ENCODE measurements at places on chromosomes 4 and X.

DNA sequence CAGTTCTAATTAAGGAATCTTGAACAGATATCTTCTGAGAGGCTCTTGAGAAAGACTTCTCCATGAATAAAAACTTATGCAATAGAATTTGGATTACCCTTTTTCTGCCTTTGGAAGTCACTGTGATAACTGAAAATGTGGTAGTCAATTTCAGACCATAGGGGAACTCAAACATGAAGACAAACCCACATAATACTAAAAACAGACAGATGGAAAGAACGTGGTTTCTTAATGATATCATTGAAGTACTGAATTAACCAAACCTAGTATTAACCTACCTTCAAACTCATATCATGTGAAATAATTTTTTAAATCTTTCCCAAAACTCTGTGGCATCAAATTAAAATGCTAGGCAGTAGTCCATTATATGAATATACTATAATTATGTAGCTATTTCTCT is 153.5 kb downstream of the CAMK2D start:
- DNase-seq = no peak

DNA sequence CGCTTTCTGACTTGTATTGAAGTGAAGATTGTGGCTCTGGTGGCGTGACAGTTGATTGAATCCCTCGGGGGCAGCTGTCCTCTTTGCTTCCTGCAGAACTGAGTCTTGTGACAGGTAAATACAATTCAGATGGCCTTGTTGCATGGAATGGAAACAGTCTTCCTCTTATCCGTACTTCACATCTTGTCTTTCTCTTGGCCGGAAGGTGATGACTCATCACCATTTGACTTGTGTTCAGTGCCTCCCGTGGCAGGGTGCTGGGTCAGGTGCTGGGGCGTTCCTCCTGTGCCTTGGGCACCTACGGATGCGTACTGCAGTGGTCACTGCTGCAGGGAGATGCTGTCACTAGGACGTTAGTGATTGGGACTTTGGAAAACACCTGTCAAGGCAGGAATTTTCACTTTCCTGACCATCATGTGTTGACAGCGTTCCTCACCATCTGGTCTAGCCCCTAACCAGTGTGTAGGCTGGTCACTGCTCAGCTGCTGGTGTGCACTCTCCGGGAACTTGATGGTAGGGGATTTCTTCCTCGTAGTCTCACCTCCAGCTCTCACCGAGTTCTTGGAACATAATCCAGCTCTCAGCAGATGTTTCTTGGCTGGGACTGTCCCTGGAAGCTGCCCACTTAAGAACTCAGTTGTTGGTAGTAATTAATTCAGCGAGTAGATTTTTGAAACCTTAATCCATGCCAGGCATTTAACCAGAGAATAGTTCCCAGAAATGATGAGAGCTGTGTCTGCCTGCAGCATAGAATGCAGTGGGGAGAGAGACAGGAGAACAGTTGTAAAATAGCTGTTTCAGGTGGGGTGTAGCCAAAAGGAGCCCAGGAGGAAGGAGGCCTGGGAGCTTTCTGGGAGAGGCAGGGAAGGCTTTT is 7.2 kb downstream of the TBC1D14 start:
- DNase-seq = no peak

DNA sequence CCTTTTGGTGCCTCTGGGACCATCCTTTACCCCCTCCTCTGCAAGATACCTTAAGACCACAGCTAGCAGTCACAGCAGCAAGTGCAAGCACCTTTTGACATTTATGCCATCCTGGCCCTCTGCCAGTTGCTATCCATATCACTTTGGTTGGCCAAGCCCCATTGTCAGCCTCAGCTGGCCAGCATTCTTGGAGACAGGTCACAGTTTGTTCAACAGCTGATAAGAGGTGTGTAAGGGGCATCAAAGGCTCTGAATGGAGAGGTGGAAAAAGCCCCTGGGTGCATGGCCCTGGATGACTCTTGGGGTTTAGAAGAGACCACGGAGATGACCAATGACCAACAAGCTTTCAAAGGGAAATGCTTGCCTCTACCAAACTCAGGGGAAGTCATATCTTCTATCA is 133.6 kb upstream of the MAMLD1 start:
- no peak for DNase-seq

DNA sequence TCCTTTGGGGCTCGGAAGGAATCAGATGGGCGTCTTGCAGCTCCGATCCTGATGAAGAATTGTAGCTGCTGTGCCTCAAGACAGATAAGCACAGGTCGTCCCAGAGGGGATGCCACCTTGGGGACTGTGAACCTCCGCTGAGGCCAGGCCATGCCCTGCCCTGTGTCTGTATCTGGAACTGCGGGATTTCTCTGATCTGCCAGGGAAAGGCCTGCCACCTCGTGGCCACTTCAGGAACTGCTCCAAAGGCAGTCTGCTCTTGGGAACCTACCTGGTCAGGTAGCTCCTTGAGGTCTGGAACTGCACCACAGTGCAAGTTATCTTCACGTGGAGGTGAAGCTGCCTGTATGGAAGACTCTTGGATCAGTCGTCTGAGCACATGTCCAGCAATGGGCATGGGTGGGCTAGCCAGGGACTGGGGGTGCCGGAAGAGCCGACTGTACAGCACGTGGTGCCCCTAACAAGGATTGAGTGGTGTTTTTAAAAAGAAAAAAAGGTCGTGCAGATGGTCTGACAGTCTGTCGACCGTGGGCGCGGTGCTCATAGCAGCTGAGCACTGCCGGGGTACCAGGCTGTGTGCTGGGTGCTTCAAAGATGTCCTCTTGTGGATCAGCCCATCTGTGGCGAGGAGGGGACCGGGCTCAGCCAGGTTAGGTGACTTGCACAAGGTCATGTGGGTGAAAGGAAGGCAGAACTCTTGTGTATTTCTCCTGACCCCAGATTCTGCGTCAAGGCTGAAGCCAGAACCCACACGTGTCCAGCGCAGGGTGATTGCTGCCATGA is 3.1 kb upstream of the GRPEL1 start:
- peak; percentile 84 for DNase-seq

DNA sequence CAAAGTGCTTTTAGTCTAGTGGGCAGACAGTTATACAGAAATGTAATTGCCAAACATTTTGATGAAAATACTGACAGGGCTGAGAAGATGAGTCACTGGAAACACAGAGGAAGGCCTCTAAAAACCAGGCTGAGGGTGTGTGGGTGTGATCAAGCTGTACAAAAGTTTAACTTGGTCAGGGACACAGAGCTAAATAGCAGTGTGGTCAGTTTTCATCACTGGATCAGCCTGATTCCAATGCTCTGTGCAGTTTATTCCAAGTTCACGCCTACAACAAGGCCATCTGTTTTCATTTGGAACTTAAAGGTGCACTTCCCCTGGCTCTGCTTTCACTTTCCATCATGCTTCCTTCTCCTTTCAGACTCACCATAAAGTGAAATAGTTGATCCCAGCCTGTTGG is 10.6 kb downstream of the CENPVL3 start:
- peak; percentile 32 for DNase-seq

DNA sequence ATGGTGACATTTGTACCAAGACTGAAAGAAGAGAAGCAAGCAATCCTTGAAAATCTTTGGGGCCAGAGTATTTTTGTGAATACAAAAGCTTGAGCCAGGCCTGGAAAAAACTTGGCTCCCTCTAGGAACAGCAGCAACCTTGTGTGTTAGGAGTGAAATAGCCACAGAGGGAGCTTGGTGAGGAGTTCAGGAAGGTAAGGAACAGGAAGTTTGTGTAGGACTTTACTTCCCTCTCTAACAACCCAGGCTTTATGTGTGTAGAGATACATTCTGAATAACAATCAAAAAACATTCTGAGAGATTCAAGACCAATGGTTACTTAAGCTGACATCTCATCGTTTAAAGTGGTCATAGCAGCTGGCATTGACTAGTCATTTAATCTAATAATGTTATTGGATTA is 668.5 kb downstream of the PCDH18 start:
- peak; percentile 3 for DNase-seq

DNA sequence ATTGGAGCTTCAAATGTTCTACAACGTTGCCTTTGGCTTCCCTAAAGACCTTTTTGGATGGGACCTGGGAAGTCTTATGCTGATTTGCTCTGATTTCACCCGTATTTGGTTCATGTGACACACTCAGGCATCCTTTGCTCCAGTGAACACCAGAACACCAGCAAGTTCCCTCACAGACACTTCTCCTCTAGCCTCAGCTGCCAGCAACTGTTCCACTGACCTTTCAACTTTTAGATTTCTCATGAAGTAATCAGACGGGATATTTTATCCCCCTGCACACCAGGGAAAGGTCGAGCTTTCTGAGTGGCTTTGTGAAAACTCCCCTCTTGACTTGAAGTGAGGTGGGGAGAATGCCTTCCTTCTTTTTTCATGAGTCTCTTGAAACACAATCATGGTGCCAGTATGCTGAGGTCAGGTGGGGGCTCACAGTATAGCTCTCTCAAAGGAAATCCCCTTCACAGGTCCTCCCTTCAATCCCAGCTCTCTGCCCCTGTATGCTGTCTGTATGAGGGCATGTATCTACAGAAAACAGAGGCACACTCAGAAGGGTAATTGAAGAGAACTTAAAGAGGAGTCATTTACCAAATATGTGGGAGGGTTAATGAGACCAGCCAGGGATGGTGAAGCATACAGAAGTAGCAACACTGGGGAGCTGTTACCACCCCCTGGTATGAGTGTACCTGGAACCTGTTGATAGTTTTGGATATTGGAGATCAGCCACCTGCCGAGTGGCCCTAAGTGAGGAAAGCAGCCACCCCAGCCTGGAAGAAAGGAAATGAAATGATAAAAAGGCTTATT is 62.7 kb downstream of the FGFBP1 start:
- no peak for DNase-seq

- no peak for DNase-seq
Observed at GRCh38 chrX:109813236-109813635, 80.2 kb upstream of the ACSL4 start.

DNA sequence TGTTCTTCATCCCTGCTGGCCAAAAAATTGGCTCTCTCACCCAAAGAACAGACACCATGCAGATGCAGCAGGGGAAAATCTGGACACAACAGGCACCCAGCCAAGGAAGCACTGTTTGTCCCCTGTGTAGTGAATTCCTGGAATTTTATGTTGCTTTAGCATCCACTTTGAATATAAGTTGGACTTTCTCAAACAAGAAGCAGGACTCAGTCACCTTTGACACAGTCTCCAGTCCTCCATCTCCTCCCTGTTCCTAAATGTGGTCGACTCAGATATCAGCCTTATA is 11.8 kb downstream of the ZNF182 start:
- peak; percentile 10 for DNase-seq

GRCh38 chrX:71667328-71668247 is at the start of gene LOC101059915:
TSS of gene LOC101059915 (plus strand) at chrX:71667546.
- DNase-seq = no peak

- DNase-seq = no peak
Observed at GRCh38 chr4:2280531-2281300, 18.8 kb upstream of the MXD4 start.

GRCh38 chr4:18022572-18023050 is 1.1 kb upstream of the LCORL start:
- DNase-seq = no peak

DNA sequence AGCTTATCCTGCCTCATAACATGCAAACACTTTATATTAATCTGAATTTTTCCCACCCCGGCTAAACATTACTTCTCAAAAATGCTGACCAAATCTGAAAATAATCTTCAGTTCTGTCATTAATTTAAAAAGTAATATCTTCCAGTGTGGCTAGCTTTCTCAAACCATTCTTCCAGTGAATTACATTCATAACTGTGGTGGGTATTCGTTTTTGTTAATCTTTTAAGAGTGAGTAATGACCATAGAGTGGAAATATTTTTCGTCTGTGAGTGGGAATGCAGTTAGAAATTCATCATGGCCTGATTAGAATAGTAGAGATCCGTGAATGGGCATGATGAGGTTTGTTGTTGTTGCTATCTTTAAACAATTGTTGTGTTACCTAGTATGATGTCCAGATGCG is 138.6 kb upstream of the SFRP2 start:
- DNase-seq = no peak

- DNase-seq = peak; percentile 83
Observed at GRCh38 chr4:7815562-7815961, 124.1 kb downstream of the AFAP1 start.

- no peak for DNase-seq
Observed at GRCh38 chr4:83179205-83179604, 64.7 kb upstream of the PLAC8 start.

DNA sequence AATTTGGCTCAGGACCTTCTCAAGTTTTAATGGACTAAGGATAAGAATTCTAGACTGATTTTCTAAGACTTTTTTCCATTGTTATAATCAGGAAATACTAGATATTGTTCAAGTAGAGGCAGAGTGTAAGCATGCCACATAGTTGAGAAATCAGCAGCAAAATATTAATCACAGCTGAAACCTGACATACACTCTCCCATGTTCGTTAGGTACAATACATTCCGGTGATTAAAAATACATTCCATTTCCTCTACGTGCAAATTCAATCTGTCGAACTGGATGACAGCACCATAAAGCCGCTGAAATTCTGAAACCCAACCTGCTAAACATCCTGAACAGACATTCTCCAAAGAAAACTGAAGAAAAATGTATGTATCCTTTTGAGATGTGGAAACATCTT is 587.6 kb upstream of the DIPK2B start:
- no peak for DNase-seq

DNA sequence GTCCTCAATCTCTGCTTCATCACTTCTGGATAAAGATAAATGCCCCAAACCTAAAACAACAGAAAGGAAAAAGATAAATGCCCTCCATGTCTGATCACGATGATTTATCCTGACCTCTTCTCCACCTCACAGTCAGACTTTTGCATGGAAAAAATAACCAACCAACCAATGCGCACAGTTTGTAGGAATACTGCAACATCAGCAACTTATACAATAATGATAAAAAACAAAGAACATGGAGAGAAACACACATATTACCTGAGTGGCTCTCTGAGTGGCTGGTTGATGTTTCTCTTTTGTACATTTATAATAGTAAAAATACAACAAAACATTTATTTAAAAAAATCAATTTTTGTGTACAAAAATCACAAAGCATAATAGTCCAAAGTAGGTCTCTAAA is 93.0 kb upstream of the PUDP start:
- DNase-seq = no peak

DNA sequence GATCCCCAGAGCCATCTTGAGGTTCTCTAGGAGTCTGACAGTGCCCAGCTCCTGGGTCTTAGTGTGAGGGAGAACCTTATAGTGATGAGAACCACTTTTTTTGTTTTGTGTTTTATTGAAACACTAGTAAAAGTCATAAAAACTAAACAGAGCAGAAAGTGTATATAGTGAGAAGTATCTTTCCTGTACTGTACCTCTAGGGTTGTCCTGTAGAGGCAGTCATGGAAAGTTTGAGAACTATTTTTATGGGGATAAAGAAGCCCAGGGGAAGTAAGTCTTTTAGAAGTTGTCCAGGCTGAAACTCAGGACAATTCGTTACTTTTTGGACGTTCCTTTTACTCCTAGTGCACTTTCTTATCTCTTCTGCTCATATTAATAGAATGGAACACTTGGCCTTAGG is 40.9 kb downstream of the ADH5 start:
- no peak for DNase-seq
